ENCODE measurements at places on chromosomes 2 and 18. TPM values are rescaled to one million over a fixed set of nuclear protein-coding genes. Genes with fewer than 3 reads are reported as not detected.
A peak's percentile ranks its signal among the peaks of the same experiment; 100 is the strongest.

MROH2A gene
- not detected for total RNA-seq

ADD2 gene
- 1.7 TPM for total RNA-seq

TRABD2A gene
- total RNA-seq = 67.6 TPM

KLHL30 gene
- total RNA-seq = 0.23 TPM

ACMSD gene
- not detected for total RNA-seq

- DNase-seq = no peak
Measured at GRCh38 chr2:234558642-234559041, 61.8 kb upstream of the ARL4C start.

DNA sequence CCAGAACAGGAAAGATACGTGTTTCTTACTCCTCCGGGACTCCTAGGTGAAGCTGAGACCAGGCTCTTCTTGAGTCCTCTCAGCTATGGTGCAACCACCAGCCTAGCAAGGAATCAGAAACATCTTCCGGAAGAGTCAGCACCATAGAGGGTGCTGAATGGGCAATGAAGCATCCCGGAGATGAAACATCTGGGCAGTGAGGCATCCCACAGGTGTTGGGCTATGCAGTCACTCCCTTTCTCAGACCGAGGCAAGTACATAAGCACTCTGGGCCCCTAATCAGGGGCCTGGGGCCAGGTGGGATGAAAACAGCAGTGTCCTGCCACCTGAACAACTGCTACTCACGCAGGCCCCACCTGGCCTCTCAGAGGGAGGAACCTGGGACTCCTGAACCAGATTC is 1.4 kb upstream of the CAPN10 start:
- DNase-seq = no peak

GRCh38 chr18:76678248-76678647 is 144.1 kb upstream of the ZNF236 start:
- no peak for DNase-seq

DNA sequence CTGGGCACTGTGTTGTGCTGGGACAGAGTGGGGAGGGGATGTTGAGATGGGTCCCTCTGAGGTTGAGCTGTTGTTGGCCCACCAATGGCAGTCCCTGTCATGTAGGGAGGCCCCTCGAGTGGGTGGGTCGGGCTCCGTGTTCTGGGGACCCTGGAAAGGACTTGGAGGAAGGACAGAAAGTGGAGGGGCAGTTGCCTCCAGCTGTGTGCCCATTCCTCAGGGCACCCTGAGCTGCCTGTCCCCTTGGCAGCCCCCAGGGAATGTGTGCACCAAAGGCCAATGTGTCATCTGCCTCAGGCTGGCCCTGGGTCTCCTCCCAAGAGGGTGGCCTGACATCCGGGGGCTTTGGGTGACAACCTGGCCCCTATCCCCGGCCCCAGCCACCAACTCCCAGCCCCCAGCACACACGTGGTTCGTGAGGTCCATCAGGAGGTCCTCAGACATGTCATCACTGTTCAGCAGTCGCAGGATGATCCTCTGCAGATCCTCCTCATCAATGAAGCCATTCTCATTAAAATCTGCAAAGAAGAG is 57.7 kb downstream of the CIB4 start:
- DNase-seq = peak; percentile 18

DNA sequence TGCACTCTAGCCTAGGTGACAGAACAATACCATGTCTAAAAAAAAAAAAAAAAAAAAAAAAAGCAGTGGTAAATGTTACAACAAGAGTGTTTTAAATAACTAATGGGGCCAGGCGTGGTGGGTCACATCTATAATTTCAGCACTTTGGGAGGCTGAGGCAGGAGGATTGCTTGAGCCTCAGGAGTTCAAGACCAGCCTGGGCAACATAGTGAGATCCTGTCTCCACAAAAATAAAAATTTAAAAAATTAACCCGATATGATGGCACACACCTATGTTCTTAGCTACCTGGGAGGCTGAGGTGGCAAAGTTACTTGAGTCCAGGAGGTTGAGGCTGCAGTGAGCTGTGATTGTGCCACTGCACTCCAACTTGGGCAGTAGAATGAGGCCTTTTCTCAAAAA is 37.1 kb downstream of the PAPOLG start:
- DNase-seq = no peak

DNA sequence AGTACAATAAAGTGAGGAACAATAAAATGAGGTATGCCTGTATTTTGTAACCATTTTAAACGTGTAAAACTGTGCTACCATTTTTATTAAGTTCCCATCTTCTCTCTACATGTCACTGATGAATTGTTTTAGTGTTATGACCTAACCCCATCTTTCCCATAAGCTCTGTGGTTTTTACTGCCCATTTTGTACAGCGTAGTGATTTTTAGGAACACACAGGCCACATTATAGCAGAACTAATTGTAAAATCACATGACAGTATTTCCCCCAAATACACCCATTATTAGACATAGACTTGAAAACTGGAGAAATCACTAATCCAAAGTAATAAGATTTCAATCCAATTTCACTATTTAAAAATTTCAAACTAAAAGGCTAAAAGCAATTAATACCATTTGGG is 130.7 kb downstream of the TMEM247 start:
- no peak for DNase-seq

Data from ovary (tissue), 10 donors.